Right renal cortex interstitium (tissue), 3 donors: ENCODE measurements at places on chromosomes 11 and 22.

- DNase-seq, result no peak
Measured at GRCh38 chr22:37912171-37912570, 6.1 kb downstream of the MICALL1 start.

GRCh38 chr11:73833067-73833466, 43.6 kb downstream of the COA4 start:
- DNase-seq, result no peak

- DNase-seq, result no peak
Measured at GRCh38 chr11:19576903-19577302, 135.7 kb upstream of the NAV2 start.

DNA sequence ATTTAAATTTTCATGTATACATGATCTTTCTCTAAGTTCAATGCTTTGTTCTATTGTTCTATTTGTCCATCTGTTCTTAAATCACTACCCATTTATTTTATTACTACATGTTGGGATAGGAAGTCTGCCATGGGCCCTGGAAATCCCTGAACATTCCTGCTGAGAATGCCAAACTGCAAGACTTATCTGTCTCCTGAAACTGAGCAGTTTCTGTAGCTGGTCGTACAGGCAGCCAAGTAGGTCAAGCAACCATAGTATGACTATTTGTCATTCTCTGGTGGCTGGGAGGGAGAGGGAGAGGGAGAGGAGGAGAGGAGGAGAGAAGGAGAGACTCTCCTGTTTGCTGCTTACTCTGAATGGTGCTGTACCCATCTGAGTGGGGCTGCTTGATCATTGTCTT, 82.8 kb upstream of the SNX19 start:
- DNase-seq, result no peak

- DNase-seq, result no peak
Measured at GRCh38 chr22:21837248-21837979, 30.0 kb downstream of the MAPK1 start.

- peak; percentile 32 for DNase-seq
Measured at GRCh38 chr22:38657045-38657909, 839 bp downstream of the CBY1 start.

- DNase-seq, result no peak
Measured at GRCh38 chr11:57432714-57433163, 5.8 kb upstream of the SLC43A3 start.

DNA sequence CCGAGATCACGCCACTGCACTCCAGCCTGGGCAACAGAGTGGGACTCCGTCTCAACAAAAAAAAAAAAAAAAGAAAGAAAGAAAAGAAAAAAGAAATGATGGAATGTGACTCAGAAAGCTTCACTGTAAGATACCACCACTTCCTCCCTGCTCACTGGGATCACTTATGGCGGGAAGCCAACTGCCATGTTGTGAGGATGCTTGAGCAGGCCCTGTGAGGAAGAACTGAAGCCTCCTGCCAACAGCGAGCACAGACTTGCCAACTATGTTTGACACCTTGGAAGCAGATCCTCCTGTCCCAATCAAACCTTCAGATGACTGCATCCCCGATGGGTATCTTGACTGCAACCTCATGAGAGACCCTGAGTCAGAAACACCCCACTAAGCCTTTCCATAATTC, 8.3 kb downstream of the SEC14L6 start:
- DNase-seq, result no peak

DNA sequence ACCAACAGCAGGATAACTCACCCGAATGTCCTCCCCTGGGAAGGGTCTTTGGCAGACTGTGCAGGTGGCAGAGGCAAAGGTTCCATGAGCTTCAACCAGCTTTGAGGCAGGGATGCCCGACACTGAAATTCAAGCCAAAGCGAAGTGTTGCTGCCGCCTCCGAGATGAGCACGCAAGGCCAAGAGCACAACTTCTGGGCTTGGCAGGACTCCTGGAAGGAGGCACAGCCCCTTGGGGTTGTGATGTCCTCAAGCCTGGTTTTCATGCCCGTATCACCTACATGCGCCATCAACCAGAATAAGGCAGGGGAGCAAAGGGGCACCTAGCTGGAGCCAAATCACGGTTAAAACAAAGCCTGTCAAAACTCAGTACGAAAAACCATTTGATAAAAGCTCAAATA, 5.7 kb downstream of the SIRT3 start:
- no peak for DNase-seq

DNA sequence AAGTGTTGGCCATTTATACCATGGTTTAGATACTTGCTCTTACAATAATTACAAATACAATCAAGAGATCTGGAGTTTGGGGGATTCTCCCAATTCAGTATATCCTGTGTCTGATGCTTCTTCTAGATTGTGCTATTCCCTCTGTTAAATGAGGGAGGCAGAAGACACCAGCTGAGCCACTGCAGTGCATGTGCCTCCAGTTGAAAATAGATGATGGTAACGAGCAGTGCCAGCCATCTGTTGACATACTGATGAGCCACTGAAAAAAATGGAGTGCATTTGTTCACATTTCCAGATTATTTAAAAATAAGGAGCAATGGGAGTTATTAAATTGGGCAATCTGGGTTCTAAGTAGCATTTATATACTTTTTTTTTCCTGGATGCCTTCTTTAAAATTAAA, 1428.0 kb upstream of the TENM4 start:
- no peak for DNase-seq

DNA sequence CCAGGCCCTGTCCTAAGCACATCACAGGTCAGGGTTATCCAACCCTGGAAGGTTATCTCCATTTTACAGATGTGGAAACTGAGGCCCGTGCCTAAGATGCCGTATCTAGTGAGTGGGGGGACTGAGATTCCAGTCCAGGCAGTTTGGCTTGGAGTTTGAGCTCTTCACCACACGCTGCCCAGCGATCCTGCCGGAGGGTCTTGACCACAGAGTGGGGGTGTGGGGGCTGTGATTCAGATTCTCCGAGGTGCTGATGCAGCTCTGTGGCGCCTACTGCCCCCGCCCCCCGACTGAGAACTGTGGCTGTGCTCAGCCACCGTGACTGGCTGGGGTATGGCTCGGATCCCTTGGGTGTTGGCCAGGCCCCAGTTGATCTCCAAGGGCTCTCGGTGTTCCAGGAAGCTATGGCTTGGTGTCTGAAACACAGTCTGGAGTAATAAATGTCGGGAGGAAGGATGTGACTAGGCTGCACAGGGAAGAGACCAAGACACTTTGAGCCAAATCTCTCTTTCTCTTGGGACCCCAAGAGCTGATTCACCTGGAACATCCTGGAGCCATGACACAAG, 60.6 kb upstream of the RASD2 start:
- no peak for DNase-seq

GRCh38 chr11:111528557-111528956, 12.0 kb upstream of the LAYN start:
- DNase-seq, result no peak

GRCh38 chr11:70454197-70454767, 56.0 kb downstream of the CTTN start:
- DNase-seq, result no peak

DNA sequence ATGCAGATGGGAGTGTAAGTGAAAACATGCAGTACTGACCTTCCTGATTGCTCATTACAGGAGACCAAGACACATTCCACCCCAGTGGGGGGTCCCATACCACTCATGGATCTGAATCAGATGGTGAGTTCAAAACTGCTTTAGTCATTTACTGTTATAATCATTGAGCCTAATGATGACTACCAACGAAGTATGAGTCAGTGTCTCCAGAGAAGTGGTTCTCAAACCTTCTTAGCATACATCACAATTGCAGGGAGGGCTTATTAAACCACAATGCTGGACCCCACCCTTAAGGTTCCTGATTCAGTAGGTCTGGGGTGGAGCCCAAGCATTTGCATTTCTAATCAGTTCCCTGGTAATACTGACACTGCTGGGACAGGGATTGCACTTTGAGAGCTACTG, 75.8 kb downstream of the CD44 start:
- DNase-seq, result no peak
